ENCODE measurements at places on chromosomes 7 and 10.

- no peak for DNase-seq
Observed at GRCh38 chr7:73704640-73705550, 14.6 kb downstream of the STX1A start.

DNA sequence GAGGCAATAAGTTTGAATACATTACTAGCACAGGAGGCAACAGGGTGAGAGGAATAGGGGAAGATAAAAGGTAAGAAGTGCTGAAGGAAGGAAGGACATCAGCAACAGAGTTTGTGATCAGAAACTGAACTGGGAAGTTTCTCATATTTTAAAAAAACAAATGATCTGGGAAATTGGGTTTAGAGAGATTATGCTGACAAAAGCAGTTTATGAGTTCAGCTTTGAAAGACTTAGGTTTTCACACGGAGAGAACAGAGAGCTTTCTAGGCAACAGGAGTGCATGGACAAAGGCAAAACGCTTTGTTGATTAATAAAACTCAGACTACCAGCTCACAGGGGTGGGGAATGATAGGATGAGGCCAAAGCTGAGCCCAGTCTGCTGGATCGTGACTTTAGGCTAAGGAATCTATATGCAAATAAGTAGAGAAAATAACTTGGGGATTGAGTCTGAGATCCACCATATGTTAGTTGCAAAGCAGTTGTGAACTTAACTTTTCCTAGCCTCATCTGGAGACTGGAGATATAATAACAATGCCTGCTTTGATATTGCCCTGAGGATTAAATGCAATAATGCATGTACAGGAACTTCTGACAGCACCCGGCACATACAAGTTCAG is 4.2 kb downstream of the OSBPL3 start:
- DNase-seq = no peak

- no peak for DNase-seq
Observed at GRCh38 chr10:49081547-49082275, 33.6 kb downstream of the VSTM4 start.

- peak; percentile 82 for DNase-seq
Observed at GRCh38 chr10:132616170-132616995, 78.8 kb downstream of the INPP5A start.

DNA sequence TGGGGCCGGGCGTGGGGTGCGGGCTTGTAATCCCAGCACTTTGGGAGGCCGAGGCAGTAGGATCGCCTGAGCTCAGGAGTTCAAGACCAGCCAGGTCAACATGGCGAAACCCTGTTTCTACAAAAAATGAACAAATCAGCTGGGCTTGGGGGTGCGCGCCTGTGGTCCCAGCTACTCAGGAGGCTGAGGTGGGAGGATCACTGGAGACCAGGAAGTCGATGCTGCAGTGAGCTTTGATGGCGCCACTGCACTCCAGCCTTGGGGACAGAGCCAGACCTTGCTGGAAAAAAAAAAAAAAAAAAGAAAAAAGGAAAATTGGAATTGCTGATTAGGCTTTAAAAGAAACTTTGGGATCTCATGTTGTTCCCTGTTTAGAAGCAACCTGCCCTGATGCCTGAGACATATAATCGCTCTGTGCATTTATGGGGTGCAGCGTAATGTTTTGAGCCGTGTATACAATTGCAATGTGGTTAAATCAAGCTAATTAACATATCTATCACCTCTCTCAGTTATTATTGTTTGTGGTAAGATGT is 851 bp downstream of the AKR1E2 start:
- no peak for DNase-seq

DNA sequence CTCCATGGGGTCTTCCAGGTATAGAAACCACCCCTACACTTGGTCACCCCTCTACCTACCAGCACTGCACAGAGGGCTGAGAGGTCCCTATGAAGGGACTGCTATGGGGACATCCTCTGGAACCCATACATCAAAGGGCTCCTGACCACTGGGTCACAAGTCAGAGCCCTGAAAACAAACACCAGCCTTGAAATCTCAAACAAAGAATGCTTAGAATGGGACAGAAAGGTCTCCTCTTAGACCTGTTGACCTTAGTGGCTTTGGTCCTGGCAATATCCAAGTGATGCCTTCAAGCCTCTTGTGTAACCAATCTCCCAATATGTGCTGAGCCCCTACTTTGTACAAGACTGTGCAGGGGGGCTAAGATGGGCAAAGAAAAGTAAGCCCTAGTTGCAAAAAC is 34.6 kb upstream of the DLX6 start:
- DNase-seq = no peak

DNA sequence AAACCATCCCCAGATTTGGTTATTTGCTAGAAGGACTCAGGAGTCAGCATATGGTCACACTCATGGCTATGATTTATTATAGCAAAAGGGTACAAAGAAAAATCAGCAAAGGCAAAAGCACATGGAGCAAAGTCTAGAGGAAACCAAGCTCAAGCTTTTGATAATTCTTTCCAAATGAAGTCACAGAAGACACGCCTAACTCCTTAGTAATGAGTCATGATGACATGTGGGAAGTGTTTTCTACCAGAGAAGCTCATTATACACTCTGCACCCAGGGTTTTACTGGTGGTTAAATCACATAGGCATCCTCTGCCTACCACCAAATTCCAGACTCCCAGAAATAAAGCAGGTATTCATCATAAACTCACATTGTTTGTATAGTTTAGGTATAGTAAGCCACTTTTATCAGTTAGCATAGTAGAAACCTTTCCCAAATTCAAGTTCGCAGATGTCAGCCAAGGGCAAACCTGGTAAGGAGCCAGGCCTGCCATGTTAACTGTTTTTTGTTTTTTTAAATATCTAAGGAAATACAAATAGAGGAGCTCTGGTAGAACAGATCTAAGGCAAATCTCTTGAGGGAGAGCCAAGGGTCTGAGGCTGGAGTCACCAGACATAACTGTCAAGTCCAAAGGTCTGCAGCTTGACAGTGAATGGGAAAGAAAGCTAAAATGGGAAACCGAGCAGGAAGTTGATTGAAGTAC is 15.4 kb upstream of the HIBADH start:
- DNase-seq = no peak

- DNase-seq = no peak
Observed at GRCh38 chr10:82628373-82628772, 753.4 kb downstream of the NRG3 start.

DNA sequence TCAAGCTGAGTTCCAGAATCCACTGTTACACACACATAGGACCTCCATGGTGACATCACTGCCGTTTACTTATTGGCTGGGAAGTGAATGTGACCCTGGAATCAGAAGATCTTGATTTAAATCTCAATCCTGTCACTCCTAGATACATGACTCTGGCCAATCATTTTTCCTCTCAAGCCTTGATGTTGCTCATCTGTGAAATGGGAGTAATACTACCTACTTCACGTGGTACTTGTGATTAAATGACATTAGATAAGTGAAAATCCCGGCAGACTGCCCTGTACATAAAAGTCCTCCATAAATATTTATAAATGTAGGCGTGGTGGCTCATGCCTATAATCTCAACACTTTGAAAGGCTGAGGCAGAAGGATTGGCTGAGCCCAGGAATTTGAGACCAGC is 88.0 kb upstream of the SVIL start:
- DNase-seq = no peak

DNA sequence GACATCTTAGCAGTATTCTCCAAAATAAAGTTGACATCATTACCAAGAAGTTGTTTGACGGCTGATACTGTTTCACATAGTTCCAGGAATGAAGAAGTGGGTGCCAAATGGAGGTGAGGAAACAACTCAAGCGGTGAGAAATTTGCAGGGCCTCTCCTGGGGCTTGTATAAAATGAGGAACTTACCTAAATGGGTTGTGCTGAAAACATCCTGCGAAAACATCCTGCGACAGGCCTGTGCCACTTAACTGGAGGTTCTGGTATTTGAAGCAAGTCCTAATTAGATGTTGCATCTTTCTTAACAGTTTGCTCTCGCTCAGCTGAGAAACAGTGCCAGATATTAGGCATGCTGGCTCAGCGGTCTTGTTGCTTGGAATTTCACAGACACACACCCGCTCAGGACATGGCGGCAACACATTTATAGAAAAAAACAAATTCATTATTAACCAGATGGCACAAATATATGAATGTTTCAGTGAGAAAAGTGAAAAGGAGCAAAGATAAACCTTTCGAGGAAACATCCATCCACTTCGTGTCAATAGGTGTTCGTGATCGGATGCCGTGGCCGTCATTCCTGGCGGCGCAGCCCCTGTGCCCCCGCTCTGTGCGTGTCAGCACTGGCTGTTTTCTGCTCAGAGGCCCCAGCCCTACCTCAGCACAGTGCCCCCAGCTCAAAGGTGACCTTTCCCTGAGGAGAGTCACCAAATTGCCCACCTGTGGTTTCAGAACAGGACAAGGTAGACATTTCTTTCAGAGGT is 48.1 kb downstream of the CDC123 start:
- no peak for DNase-seq

- DNase-seq = no peak
Observed at GRCh38 chr10:110007161-110007700, 553 bp upstream of the ADD3 start.

GRCh38 chr7:88347517-88347916 is 40.8 kb upstream of the STEAP4 start:
- no peak for DNase-seq

DNA sequence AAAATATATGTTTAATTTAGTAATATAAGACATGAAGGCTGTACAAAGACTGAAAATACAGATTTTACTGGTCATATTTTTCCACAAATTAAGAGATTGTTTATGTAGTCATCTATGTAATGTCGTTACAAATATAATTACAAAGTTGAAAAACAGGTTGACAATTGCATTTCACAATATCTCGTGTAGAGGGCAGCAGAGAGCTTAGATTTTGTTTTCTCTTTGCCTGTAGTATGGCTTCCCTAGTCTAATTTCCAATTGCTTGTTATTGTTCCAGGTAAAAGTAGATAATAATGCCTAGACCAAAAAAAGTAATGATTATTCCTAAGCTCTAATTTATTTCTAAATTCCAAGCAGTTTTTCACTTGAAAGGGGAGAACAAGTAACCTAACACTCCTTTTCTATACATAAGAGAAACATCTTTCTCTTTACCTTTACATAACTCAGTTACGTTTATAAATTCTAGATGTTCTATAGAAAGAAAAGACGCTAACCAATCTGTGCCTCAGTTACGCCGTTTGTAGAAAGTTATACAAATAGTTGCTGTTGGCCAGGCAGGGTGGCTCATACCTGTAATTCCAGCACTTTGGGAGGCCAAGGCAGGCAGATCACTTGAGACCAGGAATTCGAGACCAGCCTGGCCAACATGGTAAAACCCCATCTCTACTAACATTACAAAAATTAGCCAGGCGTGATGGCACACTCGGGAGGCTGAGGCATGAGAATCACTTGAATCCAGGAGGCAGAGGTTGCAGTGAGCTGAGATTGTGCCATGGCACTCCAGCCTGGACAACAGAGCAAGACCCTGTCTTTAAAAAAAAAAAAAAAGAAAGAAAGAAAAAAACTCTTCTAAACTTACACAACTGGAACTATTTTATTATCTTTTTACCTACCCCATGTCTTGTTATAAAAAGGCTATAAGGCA is 30.0 kb downstream of the NET1 start:
- DNase-seq = peak; percentile 46

GRCh38 chr10:26765549-26765948 is 68.0 kb downstream of the PDSS1 start:
- DNase-seq = no peak

GRCh38 chr10:17782921-17783665 is 26.1 kb upstream of the MRC1 start:
- no peak for DNase-seq

DNA sequence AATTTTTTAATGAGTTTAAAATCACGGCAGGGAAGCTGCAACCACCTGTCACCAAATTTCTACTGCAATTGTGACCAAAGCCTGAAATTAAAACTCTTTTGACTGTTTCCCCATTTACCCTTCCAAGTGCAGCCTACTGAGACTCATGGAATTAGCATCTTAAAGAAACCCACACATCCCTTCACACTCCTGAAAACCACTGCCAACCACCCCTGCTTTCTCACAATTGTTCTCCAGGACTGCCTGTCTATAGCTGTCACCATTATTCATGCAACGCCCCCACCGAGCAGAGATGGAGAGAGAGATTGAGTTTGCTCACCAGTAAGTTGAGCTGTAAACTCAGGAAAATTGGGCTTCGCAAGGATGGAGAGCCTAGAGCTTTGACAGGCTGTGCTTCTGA is 383.8 kb upstream of the SORCS1 start:
- DNase-seq = no peak

DNA sequence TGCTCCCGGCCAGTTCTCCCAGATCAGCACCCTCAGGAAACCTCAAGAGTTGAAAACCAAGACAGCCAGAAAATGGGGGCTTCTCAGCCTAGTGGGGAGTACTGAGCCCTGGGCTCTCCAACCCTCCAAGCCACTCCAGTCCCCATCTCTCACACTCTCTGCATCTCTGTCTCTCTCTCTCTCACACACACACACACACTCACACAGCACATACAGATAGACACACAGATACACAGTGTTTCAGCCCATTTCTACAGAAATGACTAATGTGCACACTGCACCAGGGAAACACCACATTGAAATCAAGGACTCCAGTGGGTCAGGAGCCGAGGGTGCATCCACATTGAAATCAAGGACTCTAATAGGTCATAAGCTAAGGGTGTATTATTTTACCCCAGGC is 107.5 kb downstream of the MKI67 start:
- no peak for DNase-seq

DNA sequence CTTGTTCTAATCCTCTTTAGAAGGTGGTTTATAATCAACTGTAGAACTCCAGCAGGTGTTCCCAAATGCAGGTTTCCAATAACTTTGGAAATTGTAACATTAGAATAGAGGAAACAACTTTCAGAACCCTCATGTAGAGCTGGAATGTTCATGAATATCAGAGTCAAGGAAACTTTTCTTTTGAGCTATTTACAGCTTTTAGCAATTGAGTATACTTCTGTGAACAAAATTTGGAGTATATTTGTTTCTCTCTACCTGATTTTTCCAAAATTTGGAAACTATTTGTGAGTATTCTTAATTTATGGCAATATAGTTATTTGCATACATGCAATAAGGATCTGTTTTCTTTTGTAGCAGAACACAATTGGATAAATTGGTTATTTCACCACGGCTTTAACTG is 2.8 kb upstream of the CFAP43 start:
- DNase-seq = no peak

Measured in central memory CD4-positive, alpha-beta T cell (primary cell).